Daoy (cell line): ENCODE measurements at places on chromosomes 13 and 19. TPM values are rescaled to one million over a fixed set of nuclear protein-coding genes. Genes with fewer than 3 reads are reported as not detected.

Gene ZNF85
- total RNA-seq = 18.1 and 21.8 TPM in 2 replicates

Gene PLIN5
- total RNA-seq = 0.15 and 1.3 TPM in 2 replicates

Gene CCDC70
- not detected in 2 replicates for total RNA-seq

Gene CEACAM16
- not detected in 2 replicates for total RNA-seq

Gene LSR
- 21.1 and 32.9 TPM in 2 replicates for total RNA-seq

Gene ARL11
- total RNA-seq = not detected in 2 replicates

Gene MYO1F
- total RNA-seq = 0.24 TPM in 1 of 2 replicates, not detected in the other

Gene PET100
- 31.9 and 135 TPM in 2 replicates for total RNA-seq

Gene SMAD9
- total RNA-seq = 0.30 and 0.74 TPM in 2 replicates

Gene ZNF729
- total RNA-seq = not detected in 2 replicates

Gene RGL3
- not detected in 2 replicates for total RNA-seq

Gene PSG6
- not detected in 2 replicates for total RNA-seq

Gene KLK4
- total RNA-seq = not detected in 2 replicates
